ENCODE measurements at places on chromosomes 7 and 10. TPM values are rescaled to one million over a fixed set of nuclear protein-coding genes. Genes with fewer than 3 reads are reported as not detected.

The ABLIM1 gene
- total RNA-seq = 808 TPM

The NXPH1 gene
- not detected for total RNA-seq

The PRSS2 gene
- total RNA-seq = not detected

The GAD2 gene
- total RNA-seq = not detected

- DNase-seq = no peak
Measured at GRCh38 chr7:128150223-128150865, 90.7 kb upstream of the LEP start.

All from left ventricle myocardium superior (tissue), 1 donor.